ENCODE measurements at places on chromosomes 1 and 21. TPM values are rescaled to one million over a fixed set of nuclear protein-coding genes. Genes with fewer than 3 reads are reported as not detected.

DNA sequence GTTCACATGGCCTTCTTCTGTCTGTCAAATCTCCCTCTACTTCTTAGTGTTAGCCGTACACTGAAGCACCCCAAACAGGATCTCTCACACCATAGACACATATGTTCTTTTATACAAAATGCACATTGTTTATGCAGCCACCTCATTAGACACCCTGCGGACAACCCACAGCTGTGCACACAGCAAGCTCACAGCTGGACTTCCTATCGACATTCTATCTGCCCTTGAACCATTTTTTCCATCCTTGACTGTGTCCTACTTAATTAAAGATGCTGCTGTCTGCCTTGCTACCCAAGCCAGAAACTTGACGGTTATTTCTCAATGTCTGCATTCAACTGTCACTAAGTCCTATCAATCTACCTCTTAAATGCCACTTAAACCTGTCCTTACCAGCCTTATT lies 3.2 kb upstream of the ZBTB21 start:
- DNase-seq = no peak

- no peak for DNase-seq
Observed at GRCh38 chr1:160752924-160753323, 13.9 kb downstream of the SLAMF7 start.

The CCDC190 gene
- not detected for total RNA-seq

GRCh38 chr1:84347932-84348555 lies 46.5 kb downstream of the SAMD13 start:
- no peak for DNase-seq

DNA sequence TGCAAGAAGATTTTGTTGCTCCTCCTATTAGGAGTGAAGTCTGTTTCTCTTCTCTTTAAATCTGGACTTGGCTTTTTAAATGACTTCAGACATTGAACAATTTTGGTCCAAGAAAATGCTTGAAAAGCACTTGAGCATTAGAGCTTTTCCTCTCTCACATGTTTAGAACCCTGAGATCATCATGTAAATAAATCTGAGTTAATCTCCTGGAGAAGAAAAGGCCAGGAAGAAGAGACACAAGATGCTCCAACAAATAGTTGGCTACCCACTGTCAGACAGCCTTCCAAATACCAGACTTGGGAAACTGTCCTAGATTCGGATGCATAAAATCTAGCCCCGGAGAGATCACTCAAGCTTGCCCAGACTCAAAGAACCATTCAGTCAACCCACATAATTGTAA lies 1353.1 kb upstream of the ADGRL4 start:
- no peak for DNase-seq

The KISS1 gene
- not detected for total RNA-seq

- DNase-seq = no peak
Observed at GRCh38 chr1:159594625-159595405, 7.2 kb downstream of the APCS start.

DNA sequence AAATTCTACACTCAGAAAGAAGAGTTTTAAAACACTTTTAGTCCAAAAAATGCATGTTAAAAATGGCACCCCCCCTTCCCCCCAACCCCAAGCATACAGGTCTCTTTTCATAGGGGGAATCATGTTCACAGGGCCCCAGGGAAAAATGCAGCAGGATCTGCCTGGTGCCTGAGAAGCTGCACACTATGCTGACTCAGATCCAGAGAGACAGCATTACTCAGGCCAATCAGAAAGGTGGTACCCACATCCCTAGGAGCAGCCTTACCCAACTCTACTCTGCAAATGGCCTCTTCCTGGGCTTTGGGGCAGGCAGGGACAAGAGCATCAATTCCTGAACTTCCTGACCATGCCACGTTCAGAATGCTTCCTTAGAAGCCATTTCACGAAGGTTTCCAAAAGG lies 119.0 kb downstream of the HIVEP3 start:
- no peak for DNase-seq

DNA sequence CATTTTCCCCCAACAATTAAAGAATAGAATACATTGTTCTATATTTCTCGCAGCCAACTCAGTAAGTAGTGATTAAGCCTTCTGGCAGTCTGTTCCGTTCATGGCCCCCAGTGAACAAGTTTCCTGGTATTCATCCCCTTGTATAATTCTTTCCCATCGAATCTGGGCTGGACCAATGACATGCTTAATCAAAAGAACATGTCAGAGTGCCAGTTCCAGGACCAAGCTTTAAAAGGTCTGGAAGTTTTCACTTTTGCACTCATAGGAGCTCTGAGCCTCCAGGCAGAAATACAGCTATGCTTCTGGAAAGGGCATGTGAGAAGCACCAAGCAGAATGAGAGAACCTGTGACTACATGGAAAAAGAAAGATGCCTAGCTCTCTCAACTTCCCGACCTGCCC lies 22.5 kb upstream of the DPYD start:
- no peak for DNase-seq

The CA6 gene
- not detected for total RNA-seq

The MMEL1 gene
- 1.3 TPM for total RNA-seq

The KIAA0040 gene
- 10.6 TPM for total RNA-seq

DNA sequence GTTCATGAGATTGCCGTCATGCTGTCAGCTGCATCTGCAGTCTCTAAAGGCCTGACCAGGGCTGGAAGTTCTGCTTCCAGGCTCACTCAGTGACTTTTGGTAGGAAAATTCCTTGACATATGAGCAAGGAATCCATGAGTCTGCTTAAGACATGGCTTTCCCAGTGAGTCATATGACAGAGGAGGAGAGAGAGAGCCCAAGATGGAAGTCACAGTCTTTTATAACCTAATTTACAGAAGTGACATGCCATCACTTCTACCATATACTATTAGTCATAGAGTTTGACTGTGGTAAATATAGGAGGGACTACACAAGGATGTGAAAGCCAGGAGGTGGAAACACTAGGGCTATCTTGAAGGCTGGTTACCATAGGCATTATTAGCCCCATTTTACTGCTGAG lies 115.2 kb downstream of the ROR1 start:
- no peak for DNase-seq

DNA sequence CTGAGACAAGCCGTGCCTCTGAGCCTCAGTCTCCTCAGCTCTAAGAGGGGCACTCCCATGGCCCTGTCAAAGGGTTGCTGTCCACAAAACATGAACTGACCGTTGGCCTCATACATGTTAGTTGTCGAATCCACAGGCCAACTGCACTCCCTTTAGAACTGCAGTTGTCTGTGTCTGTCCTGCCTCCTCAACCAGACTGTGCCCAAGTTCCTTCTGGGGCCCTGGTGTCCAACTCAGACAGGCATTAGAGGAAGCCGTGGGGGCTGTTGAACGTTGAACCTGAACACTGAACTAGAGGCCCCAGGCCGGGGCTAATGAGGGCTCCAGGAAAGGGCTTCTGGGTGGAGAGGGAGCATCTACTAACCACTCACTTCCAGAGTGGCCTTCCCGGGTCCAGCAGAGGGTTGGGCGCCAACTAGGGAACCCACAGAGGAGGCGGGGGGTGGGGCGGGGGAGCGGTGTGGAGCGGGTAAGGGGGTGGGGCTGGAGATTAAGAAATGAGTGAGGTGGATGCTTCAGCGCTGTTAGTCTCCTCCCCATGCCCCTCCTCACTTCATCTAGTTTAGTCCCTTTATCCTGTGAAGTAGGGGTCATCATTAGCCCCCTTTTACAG lies at the start of gene RAB42:
TSS of gene RAB42 (plus strand) at position 558 of the 613 bp plus-strand sequence. CDS start 247 bp downstream, outside the sequence.
- peak; percentile 89 for DNase-seq

DNA sequence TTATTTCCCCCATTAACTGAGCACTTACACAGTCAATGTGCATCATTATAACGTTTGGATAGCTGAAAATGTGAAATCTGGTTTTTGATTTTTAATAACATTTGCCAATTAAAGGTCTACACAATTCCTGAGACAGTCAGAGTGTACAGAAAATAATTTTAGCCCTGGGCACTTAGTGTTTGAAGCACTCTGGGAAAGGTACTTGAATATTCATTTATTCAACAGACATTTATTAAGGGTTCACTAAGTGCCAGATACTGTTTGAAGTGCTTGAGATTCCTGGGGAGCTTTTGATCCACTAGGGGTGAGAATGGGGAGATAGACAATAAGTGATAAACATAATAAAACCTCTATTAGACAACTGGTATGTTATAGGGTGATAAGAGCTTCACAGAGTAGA lies 141.8 kb downstream of the DISC1 start:
- no peak for DNase-seq

DNA sequence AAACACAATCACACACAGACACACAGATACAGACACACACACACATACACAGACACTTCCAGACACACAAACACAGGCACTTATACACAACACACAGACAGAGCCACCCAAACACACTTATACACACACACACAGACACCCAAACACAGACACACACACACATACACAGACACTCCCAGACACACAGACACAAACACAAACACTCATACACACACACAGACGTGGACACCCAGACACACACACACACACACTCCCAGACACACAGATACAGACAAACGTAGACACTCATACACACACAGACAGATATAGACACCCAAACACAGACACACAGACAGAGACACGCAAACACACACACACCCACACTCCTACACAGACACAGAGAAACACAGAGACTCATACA lies 272.1 kb downstream of the GRIK3 start:
- DNase-seq = no peak

DNA sequence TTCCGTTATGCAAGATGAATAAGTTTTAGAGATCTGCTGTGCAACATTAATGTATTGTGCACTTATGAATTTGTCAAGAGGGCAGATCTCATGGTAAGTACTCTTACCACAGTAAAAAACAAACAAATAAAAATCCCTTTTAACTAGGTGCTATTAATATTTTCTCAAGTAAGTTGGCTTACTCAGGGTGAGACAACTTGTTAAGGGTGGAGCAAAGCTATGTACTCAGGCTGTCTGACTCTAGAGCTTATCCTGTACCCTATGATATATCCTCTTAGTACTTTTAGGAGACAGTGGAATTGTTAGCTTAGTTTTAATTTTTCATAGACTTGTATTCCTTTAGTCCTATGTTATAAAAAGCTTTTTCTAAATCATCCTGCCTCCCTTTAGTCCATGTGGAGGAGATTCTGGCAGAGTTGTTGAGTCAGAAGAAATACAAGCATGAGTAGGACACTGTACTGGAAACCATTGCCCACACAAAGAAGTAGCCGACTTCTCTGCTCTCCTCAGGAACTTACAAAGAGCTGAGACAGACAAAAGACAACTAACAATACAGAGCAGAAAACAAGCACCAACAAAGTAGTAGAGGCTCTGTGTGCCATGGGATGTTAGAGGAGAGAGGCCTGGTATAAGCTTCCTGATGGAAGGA lies 49.2 kb downstream of the S1PR1 start:
- no peak for DNase-seq

The EDARADD gene
- total RNA-seq = 1.3 TPM

The NID1 gene
- total RNA-seq = 12.9 TPM

DNA sequence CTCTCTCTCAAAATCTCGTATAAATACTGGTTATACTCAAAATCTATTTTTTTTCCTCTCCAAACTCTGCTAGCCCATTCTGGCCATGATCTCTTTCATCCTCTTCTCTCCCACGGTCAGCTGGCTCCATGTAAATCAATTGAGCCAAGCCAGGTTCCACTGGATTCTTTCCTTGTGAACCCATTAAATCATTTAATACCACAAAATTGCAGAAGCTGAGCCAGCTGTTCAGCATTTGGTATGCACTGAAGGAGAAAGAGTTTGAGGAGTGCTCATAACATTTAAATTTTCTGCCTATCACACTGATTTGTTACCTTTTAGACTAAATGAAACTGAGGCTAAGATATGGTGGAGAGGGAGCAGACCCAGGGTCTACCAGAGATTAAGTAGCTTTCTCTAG lies 29.1 kb upstream of the TADA1 start:
- no peak for DNase-seq

DNA sequence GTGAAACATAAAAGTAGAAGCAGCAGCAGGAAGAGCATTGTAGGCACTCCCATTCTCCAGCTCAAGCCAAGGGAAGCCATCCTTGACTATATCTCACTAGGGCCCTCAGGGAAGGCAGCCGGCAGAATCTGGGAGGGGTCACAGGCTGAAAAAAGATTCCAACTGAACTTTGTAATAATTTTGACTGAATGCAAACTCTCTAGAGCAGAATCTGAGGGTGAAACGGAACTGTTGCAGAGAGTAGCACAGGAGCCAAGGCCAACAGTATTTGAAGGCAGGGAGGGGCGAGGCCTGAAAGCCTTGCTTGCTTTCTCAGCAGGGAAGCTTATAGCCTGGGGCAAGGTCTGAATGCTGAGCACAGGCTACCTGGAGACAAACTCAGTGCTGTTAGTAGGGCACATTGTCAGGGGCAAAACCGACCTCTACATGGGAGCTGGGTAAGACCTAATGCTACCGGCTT lies 180.6 kb downstream of the COL24A1 start:
- DNase-seq = peak; percentile 2

DNA sequence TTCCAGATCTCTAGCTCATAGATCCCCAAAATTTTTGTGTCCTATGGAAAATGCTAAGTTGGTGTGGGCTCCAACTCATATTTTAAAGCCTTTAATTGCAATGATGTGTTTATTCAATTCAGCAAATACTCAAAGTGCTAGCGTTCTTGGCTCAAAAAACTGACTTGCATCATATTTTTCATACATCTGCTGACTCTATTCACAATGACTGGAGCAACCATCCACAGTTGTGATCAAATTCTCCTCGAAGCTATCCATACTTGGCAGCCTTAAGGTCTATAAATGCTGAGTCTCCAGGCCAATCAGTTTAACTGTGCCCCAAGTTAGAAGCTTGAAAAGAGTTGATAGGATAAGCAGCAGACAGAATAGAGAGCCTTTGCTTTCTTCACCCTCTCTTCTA lies 2.9 kb upstream of the ATP1A1 start:
- DNase-seq = no peak

GRCh38 chr1:92536211-92536979 lies 49.7 kb upstream of the GFI1 start:
- no peak for DNase-seq

GRCh38 chr1:32491386-32491785 lies 26.5 kb downstream of the ZBTB8B start:
- DNase-seq = no peak

Measured in H7 (cell line).